ENCODE measurements at places on chromosomes 1 and 21.

GRCh38 chr1:110600716-110601115 is 5.4 kb downstream of the KCNA2 start:
- DNase-seq, result no peak

DNA sequence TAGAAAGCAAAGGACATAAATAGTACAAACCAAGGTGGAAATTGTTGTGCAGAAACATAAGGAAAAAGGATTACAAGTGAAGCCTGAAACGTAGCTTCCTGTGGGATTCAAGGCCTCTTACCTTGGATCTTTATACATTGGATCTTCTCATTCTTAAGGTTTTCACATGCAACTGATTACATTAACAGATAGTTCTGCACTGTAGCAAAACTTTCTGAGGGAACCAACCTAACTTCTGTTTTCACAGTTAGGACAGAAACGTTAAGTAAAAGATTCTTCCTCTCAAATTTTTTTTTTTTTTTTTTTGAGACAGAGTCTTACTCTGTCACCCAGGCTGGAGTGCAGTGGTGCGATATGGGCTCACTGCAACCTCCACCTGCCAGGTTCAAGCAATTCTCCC is 7.8 kb upstream of the TM2D1 start:
- no peak for DNase-seq

DNA sequence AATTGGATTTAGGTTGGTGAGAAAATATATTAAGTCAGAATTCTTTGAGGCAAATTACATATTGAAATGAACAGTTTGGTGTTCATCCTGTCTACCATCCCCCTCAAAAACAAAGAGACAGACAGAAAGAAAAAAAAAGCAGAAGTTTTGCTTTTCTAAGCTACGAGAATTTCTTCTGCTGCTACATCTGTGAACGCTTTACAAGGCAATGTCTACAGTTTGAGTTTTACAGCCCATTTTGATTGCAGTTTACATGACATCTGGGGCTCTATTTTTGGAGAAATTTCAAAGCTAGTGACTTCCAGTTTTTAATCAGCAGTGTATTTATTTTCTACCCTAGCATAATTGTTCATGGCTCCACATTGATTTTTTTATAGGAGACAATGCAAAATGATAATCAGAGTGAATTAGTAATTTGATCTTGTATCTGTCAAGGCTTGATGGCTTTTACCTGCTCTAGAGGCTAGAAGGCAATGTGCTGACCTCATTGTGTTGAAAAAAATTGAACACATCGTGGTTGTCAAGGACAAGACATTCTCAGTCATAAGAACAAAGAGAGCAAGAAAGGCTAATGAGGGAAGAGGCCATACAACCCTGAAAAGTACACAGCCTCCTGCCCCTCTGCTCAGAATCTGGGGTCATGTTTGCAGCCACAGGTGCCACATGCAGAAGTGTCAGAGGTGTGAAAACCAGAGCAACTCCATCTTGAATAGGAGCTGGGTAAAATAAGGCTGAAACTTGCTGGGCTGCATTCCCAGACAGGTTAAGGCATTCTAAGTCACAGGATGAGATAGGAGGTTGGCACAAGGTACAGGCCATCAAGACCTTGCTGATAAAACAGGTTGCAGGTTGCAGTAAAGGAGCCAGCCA is 201.0 kb upstream of the CAMK1G start:
- DNase-seq, result no peak

DNA sequence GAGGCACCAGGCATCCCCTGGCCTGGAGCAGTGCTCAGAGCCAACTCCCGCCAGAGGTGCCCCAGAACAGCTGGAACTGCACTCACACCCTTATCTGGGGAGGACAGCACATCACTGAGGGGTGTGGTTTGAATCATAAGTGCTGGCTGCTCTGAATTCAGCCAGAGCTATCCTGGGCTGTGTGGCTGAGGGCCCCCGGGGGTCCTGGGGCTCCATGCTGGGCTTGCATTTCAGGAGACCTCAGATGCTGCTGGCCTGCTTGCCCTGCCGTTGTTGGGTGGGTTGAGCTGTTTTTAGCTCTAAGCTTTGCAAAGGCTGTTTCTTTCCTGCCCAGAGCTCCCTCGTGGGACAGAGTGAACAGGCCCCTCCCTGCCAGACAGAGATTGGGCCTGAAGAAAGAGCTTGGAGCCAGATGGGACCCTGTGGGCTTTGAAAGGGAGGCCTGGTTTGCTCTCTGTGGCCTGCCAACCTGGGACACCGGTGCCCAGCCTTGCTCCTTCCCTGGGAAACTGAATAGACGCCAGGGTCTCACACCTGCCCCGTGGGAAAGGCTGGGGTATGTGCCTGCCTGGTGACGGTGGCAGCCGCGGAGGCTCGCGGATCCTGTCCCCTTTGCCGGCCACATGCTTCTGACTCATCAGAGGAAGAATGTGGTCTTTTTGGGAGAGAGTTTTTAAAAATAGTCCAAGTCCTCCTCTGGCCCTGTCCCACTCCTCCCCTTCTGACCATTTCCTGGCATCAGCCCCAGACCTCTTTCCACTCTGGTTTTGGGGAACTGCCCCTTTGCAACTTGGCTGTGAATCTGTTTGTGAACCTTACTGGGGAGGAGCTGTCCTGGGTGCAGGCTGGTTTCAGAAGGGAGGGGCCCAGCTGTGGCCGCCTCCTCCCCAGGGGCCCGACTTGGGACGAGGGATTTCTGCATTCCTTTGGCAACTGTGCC is 30.0 kb downstream of the ARHGEF10L start:
- no peak for DNase-seq

DNA sequence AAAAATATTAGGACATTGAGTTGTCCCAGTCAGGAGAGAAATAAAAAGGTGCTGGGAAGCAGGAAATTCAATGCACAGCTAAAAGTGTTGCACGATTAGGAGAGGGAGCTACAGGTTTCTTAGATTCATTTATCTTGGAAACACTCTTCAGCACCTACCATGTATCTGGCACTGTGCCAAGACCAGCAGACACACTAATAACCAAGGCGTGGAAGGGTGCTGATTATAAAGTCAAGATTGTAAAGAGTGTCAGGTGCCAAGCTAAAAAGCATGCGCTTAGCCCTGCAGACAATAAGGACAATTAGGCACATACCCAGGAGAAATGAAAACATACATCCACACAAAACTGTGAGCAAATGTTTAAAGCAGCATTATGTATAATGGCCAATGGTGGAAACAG is 129.9 kb downstream of the DSCAM start:
- DNase-seq, result no peak

DNA sequence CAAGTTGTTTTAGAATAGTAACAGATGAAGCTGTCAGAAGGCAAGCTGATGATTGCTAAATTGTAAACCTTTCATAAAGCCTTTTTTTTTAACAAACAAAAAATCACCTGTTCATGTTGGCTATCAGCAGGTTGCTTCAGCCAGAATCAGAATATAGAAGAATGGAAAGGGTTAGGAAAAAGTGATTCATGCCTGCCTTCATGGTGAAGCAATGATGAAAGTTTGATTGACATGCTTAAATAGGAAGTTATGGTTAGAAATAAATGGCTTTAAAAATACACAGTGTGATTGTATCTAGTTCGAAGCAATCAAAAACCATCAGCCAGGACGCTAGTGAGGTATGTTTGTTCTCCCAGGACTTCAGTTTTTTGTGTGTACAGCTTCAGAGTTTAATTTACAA is 37.9 kb downstream of the GABPA start:
- no peak for DNase-seq

GRCh38 chr1:24796524-24796923 is 51.3 kb downstream of the CLIC4 start:
- DNase-seq, result no peak

- no peak for DNase-seq
These were observed 1004.2 kb downstream of the TTLL7 start for GRCh38 chr1:82994616-82995263.

- no peak for DNase-seq
These were observed 62.0 kb upstream of the LPGAT1 start for GRCh38 chr1:211892577-211892976.

- no peak for DNase-seq
These were observed 402.2 kb downstream of the SMYD3 start for GRCh38 chr1:246104927-246105326.

DNA sequence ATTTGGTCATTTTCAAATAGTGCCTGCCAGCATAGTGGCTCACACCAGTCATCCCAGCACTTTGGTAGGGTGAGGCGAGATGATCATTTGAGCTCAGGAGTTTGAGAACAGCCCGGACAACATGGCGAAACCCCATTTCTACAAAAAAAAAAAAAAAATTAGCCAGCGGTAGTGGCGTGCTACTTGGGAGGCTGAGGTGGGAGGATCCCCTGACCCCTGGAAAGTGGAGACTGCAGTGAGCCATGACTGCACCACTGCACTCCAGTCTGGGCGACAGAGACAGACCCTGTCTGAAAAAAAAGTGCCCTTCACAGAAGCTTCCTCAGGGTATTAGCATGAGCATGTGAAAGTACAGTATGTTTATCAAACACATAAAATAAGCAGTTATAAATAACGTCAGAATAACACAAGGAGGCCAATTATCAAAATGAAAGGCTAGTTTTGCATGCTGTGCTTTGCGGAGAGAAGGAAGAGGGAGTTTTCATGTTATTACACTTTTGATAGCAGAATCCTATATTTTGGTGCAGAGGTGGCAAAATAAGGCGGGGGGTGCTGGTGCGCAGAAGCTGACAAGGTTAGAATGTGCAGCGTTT is 781 bp upstream of the METTL13 start:
- DNase-seq, result no peak

DNA sequence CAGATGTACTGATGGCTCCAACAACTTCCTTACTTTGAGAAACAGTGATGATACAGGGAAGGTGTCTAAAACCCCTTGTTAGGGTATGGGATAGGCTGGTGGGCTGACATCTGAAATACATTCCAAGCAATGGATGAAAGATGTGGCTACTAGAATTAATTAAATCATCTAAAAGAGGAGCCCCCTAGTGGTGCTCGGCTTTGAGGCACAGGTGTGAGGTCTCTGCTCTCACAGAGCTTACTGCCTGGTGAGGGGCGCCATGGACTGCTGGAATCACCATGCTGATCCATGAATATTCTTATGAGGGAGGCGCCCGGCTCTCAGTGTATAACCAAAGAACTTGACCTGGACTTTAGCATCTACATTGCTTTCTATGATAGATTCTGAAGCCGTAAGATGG is 48.5 kb downstream of the GNG4 start:
- DNase-seq, result no peak

GRCh38 chr1:184827600-184828368 is 73.1 kb upstream of the EDEM3 start:
- no peak for DNase-seq

DNA sequence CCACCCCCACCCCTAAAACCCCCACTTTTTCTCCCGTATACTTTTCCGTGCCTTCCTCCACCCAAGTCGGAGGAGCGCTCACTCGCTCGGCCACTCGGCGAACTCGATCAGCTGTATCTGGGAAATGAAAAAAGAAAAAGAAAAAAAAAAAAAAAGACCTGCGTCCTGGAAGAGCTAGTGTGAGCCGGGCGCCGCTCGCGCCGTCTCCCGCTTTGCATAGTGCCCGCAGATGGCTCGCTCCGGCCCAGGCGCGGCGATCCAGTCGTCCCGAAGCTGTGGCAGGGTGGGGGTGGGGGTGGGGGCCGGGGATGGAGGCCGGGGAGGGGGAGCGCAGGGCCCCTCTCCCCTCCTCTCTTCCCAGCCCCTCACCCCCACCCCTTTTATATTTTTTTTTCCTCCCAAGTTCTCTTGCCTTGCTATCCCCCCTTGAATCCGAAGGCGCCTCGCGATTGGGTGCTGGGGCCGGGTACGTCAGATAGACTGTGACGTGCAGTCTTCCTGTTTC is 299 bp upstream of the PROX1 start:
- no peak for DNase-seq

DNA sequence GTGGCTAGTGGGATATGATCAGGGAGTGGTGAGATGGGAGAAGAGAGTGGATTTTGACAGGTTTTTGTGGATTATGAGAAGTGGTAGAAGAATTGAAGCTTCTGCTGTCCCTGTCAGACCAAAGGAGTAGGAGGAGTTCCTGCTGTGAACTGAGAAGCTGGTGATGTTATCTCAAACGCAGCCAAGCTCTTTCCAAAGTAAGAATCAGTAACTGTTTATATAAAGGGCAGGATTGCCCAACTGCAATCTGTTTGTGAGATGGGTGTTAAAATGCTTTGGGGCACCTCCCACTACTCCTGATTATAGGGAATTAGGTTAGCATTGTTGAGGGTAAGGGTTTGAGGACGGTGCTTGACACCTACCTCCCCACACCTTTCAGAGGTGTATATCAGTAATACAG is 60.5 kb upstream of the USP25 start:
- DNase-seq, result no peak

DNA sequence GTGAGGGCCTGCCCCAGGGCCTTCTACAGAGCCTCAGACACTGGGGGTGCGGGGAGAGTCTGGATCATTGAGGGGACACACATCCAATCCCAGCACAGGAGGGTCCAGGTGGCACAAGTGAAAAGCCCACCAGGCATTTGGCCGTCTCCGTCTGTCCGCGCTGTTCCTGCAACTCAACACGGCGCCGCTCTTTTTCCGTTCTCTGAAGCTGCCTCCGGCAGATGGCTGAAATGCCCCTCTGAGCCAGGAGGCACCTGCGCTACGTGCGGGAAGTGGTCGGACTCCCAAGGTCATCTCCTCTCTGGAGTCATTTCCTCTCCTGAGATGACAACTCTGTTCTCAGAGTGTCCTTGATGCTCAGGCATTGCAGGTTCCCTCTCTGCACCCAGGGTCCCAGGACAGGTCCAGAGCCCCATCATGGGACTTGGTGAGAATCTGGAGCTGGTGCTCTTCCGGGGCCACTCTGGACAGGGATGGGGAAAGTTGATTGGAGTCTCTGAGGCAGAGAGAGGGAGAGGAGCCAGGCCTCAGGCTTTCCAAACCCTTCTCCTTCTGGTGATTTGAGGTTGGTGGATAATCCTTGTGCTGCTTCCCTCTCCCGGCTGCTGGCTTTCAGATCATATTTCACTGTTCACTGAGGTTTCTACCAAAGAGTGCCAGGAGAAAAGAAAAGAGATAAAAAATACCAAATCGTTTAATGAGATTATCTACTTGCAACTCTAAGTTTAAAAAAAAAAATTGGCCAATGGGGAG is 14.0 kb upstream of the MIXL1 start:
- no peak for DNase-seq
